ENCODE measurements at places on chromosomes 3 and 15.
A peak's percentile ranks its signal among the peaks of the same experiment; 100 is the strongest.

DNA sequence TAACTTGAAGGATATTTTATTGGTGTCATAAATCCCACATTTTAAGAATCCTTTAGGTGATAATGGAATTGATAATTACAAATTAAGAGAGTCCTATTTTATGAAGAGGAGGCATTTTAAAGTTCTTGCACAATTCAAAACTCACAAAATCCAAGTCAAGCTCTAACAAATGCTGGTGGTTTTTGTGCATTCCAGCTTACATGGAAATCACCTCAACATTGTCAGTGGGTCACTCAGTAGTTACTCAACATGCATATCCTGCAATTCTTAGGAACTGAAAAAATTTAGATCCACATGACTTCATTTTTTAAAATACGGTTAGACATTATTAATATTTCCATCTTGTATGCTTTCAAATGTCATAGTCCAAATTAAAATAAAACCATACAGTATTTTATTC is 487.2 kb downstream of the CNTN3 start:
- no peak for DNase-seq

- DNase-seq = no peak
Observed at GRCh38 chr15:33148129-33148751, 46.3 kb downstream of the FMN1 start.

DNA sequence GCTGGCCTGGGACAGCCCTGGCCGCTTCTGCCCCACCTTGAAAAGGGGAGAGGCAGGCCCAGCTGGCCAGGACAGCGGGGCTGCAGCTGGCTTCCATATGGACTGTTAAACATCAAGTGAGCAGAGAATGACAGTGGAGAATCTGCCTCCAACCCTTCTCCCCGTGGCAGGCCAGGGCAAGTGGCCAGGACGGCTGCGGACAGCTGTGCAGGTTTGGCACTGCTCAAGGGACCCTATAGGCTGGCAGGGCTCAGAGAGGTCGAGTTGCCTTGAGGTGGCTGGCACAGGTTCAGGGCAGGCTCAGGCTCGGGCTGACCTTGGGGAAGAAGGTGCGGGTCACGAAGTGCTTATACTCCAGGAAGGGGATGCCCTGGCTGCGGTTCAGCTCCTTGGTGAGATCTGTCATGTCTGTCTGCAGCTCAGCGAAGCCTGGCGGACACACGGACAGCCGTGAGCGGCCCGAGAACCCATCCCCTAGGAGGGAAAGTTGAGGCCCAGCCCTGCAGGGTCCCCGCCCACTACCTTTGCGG is 24.3 kb downstream of the H1-8 start:
- no peak for DNase-seq

DNA sequence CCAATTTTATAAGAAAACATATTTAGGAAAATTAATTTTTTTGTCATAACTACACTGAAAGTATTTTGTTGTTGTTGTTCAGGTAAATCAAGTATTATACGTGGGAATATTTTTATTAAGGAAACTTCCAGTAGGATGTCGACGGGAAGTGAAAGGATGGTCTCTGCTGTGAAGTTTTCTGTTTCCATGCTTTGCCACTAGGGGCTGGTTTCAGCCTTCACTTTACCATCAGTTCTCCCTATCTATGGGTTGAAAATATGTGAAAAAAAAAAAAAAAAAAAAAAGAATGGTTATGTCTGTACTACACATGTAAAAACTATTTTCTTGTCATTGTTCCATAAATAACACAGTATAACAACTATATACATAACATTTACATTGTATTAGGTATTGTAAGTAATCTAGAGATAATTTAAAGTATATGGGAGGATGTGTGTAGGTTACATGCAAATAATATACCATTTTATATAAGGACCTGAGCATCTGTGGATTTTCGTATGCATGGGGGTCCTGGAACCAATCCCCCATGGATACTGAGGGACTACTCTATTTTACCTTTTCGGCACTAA is 136.7 kb downstream of the SMAD6 start:
- peak; percentile 76 for DNase-seq

DNA sequence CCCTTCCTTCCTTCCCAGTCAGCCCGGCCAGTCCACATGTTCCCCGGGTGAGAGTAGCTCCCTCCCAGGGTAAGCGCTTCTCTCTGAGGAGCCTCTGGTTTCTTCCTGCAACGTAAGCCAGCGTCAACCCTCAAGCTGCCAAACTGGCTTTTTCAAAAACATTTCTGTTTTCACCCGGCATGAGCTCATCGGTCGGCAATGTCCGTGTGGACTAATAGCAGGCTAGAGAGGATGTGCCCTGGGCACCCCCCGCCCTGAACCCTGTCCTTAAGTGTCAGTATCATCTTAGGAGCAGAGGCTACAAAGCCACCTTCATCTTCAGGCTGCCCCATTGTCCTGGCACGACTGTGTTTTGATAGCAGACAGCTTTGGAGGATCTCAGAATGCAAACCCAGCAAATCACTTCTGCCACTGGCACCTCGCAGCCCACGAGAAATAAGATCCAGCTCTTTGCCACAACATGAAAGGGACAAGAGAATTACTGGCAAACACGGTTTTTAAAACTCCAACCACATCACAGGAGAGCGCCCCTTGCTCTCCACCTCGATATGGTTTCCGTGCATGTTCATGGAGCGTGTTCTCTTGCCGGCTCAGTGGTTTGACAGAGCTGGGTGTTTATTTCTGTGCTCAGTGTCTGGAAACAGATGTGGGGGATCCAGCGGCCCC is 9.9 kb downstream of the ALDH1A3 start:
- peak; percentile 81 for DNase-seq

GRCh38 chr3:29335438-29335837 is 54.6 kb downstream of the RBMS3 start:
- DNase-seq = peak; percentile 99

- peak; percentile 74 for DNase-seq
Observed at GRCh38 chr3:105364128-105364527, 2.6 kb upstream of the ALCAM start.

DNA sequence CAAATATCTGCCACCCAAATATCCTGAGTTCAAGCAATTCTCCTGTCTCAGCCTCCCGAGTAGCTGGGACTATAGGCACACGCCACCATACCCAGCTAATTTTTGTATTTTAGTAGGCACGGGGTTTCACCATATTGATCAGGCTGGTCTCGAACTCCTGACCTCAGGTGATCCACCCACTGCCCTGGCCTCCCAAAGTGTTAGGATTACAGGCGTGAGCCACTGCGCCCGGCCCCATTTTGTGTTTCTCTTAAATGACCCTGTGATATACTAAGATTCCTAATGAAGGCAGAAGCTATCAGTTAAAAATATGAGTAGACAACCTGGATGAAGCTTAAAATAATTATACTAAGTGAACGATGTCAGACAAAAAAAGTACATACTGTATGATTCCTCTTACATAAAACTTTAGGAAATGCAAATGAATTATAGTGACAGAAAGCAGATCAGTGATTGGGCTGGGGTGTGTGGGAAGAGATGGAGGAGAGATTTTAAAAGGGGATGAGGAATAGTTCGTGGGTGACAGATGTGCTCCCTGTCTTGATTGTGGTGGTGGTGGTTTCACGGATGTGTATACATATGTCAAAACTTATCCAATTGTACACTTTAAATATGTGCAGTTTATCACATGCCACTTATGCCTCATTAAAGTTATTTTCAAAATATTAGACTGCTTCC is 3.8 kb upstream of the KLHL40 start:
- DNase-seq = no peak

DNA sequence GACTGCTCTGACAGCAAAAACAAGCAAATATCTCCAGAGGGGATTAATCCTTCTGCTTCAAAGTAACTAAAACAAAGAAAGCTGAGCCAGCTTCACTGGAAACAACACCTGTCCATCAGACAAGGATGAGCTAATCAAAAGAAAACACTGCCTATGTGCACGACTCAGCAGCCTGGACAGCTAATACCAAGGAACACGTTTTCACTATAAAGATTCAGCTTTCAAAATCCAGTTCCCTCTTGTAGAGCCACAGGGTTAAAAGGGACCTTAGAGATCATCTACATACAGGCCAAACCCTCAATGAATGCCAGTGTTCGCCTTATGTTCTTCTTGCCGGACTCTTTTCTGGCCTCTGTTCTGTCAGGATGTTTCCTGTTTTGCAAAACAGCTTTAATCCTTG is 6.9 kb downstream of the TUSC7 start:
- no peak for DNase-seq

GRCh38 chr3:37566730-37567129 is 294.9 kb upstream of the CTDSPL start:
- DNase-seq = peak; percentile 26

- DNase-seq = no peak
Observed at GRCh38 chr3:40200692-40201316, 108.7 kb upstream of the EIF1B start.

- no peak for DNase-seq
Observed at GRCh38 chr15:41567862-41568261, 8.8 kb downstream of the TYRO3 start.

- DNase-seq = peak; percentile 57
Observed at GRCh38 chr15:60444289-60444912, 34.5 kb downstream of the ICE2 start.

- DNase-seq = peak; percentile 61
Observed at GRCh38 chr3:147398813-147399534, 7.4 kb downstream of the ZIC4 start.

- no peak for DNase-seq
Observed at GRCh38 chr3:100072326-100073048, 41.8 kb downstream of the FILIP1L start.

GRCh38 chr15:42705336-42705735 is 31.6 kb downstream of the CDAN1 start:
- DNase-seq = no peak
